ENCODE measurements at places on chromosomes 11 and 22. TPM values are rescaled to one million over a fixed set of nuclear protein-coding genes. Genes with fewer than 3 reads are reported as not detected.

DNA sequence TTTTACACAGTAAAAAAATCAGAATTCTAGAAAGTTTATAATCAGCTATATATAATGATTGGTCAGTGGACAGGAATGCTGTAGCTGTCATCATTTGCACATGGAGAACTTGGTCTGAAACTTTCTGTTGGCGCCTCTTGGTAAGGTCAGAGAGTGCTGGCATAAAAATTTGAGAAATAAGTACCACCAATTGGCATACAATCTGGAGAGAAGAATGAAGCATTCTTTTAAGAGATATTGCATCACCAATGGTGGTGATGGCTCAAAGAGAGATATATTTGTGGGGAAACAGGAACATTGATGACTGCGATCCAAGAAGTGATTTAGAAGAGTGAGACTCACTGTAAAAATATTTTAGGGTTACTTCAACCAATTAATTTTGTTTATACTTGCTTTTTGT, 19.8 kb upstream of the OOSP1 start:
- H3K27me3 ChIP-seq: no peaks in the 10 kb centered on the region
- no peak for DNase-seq
- H3K27ac ChIP-seq: no peak overlapping the region
- no peaks in the 10 kb centered on the region for H3K4me1 ChIP-seq

- H3K36me3 ChIP-seq: no peaks in the 10 kb centered on the region
- H3K27ac ChIP-seq: no peak overlapping the region
- no peaks in the 10 kb centered on the region for H3K27me3 ChIP-seq
- H3K4me1 ChIP-seq: no peaks in the 10 kb centered on the region
- DNase-seq: no peak
Measured at GRCh38 chr11:2542406-2542805, 97.6 kb downstream of the KCNQ1 start.

DNA sequence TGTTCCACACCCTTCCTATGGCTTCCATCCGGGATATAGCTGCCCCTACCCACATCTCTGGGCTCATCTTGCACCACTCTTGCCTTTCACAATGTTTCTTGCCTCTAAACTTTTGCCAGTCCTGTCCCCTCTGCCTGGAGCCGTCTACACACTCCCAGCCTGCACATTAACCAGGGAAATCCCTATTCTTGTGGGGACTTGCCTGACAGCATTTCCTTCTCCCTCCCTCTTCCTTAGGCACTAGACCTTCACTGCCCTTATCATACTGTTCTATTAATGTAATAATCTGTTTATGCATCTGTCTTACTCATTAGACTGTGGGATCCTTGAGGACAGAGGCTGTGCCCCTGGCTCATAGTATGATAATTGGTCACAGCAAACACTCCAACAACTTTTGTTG, 5.8 kb upstream of the TTC12 start:
- H3K36me3 ChIP-seq: no peaks in the 10 kb centered on the region
- H3K27ac ChIP-seq: no peak overlapping the region
- DNase-seq: no peak
- no peak overlapping the region for H3K4me3 ChIP-seq
- H3K27me3 ChIP-seq: no peaks in the 10 kb centered on the region
- no peaks in the 10 kb centered on the region for H3K4me1 ChIP-seq

- peaks cover 17% of the 10 kb centered on the region for H3K4me1 ChIP-seq
- no peak overlapping the region for H3K27ac ChIP-seq
- no peak for DNase-seq
- no peaks in the 10 kb centered on the region for H3K27me3 ChIP-seq
- H3K36me3 ChIP-seq: no peaks in the 10 kb centered on the region
Measured at GRCh38 chr11:93525601-93526345, 17.4 kb downstream of the SMCO4 start.

GRCh38 chr11:128379587-128380580, 207.5 kb downstream of the ETS1 start:
- no peaks in the 10 kb centered on the region for H3K27me3 ChIP-seq
- no peak overlapping the region for H3K4me3 ChIP-seq
- no peaks in the 10 kb centered on the region for H3K4me1 ChIP-seq
- no peak for DNase-seq
- H3K36me3 ChIP-seq: no peaks in the 10 kb centered on the region

GRCh38 chr11:97702951-97703350, 1313.1 kb downstream of the JRKL start:
- no peak overlapping the region for H3K27ac ChIP-seq
- no peaks in the 10 kb centered on the region for H3K4me1 ChIP-seq
- H3K27me3 ChIP-seq: no peaks in the 10 kb centered on the region
- H3K4me3 ChIP-seq: no peak overlapping the region

TMEM121B gene
- 0.64 TPM for total RNA-seq
